Cortex of kidney (tissue), 1 donor: ENCODE measurements at places on chromosomes 7 and 10.

DNA sequence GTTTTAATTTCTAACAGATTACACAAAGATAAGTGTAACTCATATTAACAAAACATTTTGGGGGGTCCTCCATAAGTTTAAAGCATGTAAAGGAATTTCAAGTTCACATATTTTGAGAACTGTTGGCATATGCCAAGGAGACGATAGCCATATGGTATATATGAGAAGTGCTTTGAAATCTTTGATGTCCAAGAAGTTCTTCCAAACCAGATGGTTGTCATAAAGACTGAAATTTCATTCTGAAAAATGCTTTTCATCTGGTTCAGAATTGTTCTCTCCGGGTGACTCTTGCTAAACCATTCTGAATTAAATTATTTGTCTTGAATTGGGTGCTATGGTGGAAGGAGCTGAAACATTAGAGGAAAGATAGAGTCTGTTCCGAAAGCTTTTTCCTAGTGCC lies 513.0 kb upstream of the AKR1E2 start:
- DNase-seq: no peak

GRCh38 chr10:49389361-49389933 lies 6.4 kb downstream of the DRGX start:
- DNase-seq: no peak

- DNase-seq: no peak
These were observed 166.5 kb downstream of the COL28A1 start for GRCh38 chr7:7369134-7369533.

DNA sequence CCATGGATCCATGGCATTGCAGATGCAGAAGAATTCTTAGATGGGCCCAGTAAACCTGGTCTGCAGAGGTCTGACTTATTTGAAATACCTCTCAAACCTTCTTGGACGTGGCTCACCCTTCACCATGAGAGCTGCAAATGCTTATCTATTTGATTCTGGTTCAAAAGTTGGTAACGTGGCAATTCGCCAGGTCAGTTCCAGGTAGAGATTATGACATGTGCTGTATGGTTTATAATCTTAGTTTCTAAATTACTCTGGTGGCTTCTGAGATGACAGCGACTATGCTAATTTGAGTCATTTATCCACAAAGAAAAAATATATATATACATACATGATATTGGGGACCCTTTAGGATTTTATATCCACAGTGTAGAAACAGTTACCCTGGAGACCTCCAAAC lies 68.8 kb downstream of the NRP1 start:
- no peak for DNase-seq

DNA sequence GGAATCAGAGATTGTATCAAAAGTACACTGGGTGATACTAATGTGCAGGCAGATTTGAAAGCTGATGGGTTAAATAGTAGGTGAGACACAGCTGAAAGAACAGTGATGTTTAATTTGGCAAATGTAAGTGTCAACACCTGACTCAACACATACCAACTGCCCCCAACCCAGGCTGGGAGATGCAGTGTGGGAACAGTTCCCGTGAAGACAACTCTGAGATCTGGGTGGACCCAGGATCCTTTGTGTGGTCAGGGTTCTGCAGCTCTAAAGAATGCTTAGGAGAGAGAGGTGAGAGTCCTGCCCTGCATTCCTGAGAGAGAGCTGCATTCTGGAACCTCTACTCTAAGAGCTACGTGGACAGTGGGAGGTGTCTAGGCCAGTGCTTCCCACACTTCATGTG lies 479.7 kb downstream of the RPS24 start:
- no peak for DNase-seq

GRCh38 chr10:51180141-51180540 lies 105.9 kb downstream of the PRKG1 start:
- no peak for DNase-seq

- no peak for DNase-seq
These were observed 226.3 kb upstream of the NPVF start for GRCh38 chr7:25454562-25455041.

DNA sequence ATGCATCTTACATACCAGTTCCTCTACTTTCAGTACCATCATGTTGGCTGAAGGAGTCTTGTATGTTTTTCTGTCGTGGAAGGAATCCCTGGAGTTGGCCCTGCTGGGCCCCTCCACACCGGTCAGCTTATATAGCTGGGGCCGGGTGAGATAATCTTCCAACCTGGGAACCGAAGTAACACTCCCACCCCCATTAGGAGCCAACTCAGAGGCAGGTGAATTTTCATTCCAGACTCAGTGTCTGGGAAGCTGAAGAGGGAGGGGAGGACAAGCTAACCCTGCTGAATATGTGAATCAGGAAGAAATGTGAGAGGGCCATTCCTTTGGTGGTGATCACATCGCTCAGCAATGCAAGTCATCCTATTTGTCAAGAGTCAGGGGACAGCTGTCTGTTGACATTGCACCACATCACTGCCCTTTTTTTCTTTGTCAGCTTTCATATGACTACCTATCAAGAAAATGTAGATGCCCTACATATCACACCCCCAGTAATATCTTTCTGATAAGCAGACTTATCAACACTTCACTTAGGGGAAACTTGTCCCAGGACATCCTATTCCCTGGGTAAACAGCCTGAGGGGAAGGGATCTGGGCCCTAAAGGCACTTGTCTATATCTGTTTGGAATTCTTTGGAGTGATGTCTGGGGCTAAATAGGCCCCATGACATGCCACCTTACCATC lies at the start of gene ANKRD1:
TSS of gene ANKRD1 (minus strand) at position 102 of the 681 bp plus-strand sequence. CDS start at position 42, 60 bp downstream.
- no peak for DNase-seq

DNA sequence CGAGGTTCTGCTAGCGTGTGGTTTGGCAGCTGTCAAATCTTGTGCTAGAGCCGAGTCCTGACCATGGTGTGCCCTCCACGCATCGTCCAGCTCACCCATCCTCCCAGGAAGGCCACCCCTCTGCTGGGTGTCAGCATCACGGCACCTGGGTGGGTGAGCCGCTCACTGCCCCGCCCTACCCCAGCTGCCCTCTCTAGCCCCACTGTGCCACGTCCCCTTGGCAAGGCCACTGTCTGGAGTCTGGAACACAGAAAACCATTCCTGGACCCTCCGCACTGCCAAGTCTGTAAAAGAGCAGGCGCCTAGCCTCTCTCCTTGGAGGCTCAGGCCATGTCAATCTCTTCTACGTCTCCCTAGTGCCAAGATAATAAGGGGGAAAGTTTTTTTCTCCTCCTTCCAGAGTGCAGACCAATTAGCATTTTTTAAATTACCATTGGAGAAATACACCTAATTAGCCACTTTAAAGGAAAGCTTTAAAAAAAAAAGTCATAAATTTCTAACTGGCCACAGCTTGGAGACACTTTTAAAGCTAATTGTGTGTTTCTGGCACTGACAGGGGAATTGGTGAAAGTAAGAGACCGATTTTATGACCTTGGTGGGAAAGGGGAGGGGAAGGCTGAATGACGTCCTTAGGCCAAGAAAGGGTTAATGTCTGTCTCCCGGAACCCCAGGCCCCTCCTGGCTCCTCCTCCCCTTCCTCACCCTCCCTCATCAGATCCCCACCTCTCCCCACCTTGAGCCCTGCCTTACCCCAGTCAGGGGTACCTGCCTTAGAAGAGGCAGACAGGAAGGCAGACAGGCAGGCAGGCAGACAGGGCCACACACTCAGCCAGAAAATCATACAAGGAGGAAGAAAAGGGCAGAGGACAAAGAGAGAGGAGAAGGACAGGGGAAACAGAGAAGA lies 151.2 kb downstream of the PLXNA4 start:
- no peak for DNase-seq

GRCh38 chr10:61164458-61165160 lies 220.6 kb upstream of the RHOBTB1 start:
- no peak for DNase-seq

DNA sequence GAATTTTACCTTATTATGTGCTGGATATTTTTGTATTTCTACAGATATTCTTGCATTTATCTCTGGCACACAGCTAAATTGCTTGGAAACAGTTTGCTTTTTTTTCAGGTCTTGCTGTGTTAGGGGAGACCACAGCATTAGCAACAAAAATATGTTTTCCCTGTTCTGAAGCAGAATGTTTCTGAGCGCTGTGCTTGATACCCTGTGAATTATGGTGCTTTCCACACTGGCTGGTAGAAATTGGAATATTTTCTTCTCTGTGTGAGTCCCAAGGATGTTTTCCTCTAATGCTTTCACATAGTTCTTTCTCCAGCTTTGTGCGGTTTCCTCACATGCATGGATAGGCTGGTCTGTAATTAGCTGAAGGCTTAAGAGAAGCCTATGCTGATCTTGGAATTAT lies 651.6 kb upstream of the IGFBP3 start:
- DNase-seq: no peak

DNA sequence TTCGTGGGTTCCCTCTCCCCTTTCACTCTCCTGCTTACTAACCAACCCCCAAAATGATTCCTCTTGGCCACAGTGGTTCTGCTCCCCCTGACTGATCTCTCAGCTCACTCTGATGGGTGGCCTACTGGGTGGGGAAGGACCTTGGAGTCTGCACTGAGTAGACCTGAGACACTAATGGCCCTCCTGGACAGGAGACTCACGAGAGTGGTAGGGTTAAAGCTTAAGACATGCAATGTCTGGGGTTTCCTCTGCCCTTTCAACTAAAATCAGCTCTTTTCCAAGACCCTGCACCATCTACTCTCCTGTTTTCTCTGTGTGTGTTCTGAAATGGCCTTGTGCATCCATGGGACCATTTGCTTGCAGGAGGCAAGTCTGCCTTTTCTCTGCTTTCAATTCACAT lies 631.4 kb downstream of the ACTR3B start:
- DNase-seq: no peak

GRCh38 chr10:130301021-130301892 lies 165.1 kb downstream of the GLRX3 start:
- DNase-seq: no peak

DNA sequence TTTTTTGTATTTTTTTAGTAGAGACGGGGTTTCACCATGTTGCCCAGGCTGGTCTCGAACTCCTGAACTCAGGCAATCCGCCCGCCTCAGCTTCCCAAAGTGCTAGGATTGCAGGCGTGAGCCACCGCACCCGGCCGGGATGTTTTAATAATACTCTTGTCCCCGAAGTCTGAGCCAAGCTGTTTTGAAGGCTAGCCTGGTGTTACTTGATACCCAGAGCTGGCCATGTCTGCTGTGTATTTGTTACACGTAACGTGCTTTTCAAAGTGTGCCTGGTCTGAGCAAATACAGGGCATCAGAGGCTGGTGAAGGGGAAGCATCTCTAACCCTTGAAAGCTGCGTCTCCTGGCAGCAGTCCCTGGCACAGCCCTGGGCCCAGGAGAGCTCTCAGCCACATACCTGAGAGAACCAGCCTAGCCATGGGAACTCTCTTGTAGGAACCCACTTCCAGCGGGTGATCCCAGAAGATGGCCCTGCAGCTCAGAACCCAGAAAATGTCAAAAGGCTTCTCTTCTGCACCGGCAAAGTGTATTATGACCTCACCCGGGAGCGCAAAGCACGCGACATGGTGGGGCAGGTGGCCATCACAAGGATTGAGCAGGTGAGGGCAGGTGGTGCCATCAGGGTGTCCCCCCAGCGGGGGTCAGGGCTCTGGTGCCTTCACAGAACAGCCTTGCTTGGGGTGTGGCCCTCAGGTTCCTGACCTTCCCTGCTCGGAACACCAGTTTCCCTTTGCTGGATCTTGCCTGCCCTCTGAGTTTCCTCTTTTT lies 41.7 kb upstream of the ZMIZ2 start:
- no peak for DNase-seq

- no peak for DNase-seq
These were observed 21.0 kb downstream of the ZCWPW1 start for GRCh38 chr7:100407285-100408180.

GRCh38 chr10:11680496-11680895 lies 61.7 kb upstream of the ECHDC3 start:
- no peak for DNase-seq

GRCh38 chr7:77702513-77702912 lies 6.3 kb downstream of the RSBN1L start:
- no peak for DNase-seq

- DNase-seq: no peak
These were observed 219.7 kb downstream of the EMX2 start for GRCh38 chr10:117762126-117762818.

GRCh38 chr10:78688901-78689583 lies 379.7 kb upstream of the ZMIZ1 start:
- no peak for DNase-seq

- no peak for DNase-seq
These were observed 86.9 kb downstream of the ZNF277 start for GRCh38 chr7:112293416-112293815.

GRCh38 chr10:130959752-130960195 lies 351.7 kb downstream of the TCERG1L start:
- DNase-seq: no peak

DNA sequence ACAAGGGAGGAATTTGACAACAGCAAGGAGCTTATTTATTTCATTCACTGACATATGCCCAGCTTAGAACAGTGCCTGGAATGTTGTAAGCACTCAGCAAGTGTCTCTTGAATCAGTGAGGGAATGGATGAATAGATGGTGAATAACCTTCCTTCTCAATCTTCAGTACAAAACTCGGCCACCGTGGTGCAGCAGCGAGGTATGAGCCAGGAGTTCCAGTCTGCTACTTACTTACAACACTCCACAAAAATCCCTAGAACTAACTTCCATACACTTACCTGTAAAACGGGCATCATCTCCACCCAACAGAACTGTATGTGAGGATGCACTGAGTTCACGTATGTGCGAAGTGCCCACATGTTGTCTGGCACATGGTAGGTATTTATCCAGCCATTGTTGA lies 237.4 kb downstream of the WDR11 start:
- DNase-seq: no peak

DNA sequence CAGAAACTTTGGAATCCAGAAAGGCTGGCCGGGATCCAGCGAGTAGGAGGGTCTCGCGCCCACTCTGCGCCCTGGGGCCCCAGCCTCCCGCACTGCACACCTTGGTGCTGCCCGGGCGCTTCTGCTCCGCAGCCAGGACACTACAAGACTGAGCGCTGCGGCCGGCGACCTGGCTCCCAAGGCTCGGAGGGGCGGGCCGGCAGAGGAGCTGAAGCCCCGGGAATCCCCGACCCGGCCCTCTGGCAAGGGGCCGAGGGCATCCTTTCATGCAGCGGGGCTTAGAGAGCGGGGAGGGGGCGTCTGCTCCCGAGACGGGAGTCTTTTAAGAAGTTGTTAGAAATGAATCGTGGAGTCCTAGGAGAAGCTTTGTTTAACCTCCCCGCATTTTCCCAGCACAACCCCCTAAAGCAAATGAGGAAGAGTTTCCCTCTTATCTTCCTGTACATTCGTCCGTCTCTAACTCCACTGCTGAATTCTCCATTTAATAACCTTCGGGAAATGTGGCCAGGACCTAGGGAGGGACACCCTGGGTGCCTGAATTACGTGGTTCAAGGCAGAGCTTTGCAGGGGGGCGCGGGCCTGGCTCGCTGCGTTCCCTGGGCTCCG lies 1.1 kb downstream of the VWC2 start:
- DNase-seq: no peak

GRCh38 chr10:26413375-26413774 lies 24.8 kb upstream of the APBB1IP start:
- no peak for DNase-seq
